ENCODE measurements at places on chromosomes 5 and 9. TPM values are rescaled to one million over a fixed set of nuclear protein-coding genes. Genes with fewer than 3 reads are reported as not detected.

DNA sequence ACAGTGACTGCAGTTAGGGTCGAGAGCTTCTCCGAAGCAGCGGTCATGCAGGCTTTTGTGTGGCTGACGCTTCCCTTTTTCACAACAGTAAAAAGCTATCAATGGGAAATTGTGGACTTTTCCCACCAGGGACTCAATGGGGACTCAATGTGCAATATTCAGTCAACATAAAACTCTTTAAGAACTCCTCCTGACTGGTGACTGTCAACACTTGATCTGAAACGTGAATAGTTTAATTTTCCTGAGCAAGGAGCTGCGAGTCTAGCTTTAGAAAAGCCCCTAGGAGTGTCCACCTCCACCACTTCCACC, 28.7 kb downstream of the EXOC3 start:
- DNase-seq = no peak

DNA sequence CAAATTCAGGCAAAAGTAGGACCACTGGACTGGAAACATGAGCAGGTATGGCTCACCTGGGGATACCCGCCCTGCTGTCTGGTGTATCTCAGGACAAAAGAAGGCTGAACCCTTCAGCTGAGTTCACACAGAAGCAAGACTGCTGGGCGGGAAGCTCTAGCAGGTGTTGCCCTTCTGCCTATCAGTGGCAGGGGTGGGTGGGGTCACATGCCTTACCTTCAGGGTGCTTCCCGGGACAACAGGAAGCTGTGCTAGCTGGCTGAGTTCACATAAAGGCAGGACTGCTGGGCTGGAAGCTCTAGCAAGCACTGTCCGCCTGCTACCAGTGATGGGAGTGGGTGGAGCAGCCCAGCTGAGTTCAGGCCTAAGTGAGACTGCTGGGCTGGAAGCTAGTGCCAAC, 498.8 kb upstream of the ZNF608 start:
- no peak for DNase-seq

Gene AJM1
- not detected for polyA plus RNA-seq

DNA sequence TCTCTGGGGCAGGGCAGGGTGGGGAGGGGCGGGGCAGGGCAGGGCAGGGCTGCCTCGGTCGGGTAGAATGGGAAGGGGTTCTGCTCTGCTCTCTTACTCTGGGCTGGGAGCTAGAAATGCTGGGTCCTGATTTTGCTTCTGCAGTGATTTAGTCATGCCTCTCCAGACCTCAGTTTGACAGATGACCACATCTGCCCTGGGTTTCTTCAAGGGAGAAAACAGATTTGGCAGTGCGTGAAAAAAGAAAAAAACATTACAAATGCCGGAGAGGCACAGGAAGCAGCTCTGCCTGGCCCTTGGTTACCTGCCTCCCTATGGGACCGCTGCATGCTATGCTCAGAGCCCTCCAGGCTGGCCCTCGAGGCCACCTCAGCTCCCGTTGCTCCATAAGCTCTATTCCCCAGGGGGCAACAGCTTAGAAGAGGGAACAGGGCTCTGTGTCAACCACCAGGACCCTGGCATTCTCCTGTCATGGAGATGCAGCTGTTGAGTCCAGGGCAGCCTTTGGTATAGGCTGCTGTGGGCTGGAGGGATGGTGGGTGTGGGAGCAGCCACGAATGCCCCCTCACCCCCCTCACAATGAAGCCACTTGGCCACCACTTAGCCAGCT, 53.2 kb upstream of the UBTD2 start:
- DNase-seq = no peak

Gene SPINK7
- polyA plus RNA-seq = not detected

DNA sequence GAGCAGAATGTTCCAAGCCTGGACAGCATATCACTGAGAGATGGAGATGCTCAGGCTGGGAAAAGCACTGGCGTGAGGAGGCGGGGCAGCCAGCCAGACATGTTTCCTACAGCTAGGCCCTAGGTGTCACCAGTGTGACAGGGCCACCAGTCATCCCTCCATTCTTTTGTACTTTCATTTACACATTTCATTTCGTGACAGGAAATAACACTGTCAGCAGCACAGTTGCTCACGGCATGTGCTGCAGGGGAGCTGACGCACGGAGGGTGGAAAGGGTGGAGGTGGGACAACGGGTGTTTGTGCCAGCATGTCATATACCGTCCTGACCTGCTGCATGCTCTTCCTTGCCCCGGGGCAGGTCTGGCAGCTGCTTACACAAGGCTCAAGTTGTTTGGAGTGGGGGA, 14.8 kb upstream of the CEMIP2 start:
- DNase-seq = peak; percentile 91

DNA sequence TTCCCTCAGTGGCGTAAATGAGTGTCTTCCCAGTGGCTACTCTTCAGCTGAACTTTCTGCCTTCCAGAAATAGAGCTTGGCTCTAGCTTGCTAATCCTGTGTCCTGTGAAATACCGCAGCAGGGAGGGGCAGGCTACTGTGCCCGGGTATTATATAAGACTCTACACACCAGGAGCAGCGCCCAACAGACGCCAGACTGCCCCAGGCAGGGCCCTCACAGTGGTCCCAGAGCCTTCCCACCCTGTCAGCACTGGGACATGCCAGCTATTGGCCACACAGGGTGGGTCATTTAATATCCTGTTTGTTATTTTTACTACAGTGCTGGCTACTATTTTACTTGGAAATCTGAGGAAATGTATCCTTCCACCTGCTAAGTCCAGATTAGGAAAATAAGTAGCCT, 121.0 kb downstream of the FEM1C start:
- DNase-seq = no peak

- no peak for DNase-seq
Measured at GRCh38 chr5:59293700-59294099, 599.8 kb downstream of the PDE4D start.

GRCh38 chr5:62779010-62779422, 200.4 kb downstream of the LRRC70 start:
- no peak for DNase-seq

- DNase-seq = no peak
Measured at GRCh38 chr9:119298076-119298853, 71.0 kb downstream of the BRINP1 start.

DNA sequence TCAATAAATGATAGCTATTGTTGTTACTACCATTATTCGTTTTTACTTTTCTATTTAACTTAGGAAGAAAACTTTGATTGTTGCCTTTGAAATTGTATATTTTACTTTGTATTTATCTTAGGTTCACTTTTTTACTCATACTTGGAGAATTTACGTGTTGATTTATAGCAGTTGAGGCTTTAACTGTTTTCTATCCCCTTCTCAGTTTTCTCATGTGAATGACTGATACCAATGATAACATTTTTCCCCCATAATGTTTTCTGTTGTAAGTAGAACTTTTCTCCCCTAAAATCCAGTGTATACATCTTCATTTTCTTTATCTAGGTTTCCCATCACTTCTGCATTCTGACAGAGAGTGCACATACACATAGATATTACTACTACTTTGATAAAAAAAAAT, 54.4 kb downstream of the FSD1L start:
- DNase-seq = no peak

- DNase-seq = no peak
Measured at GRCh38 chr9:90919883-90920282, 118.3 kb downstream of the SYK start.

GRCh38 chr5:158816011-158816696, 283.6 kb downstream of the EBF1 start:
- no peak for DNase-seq

Gene BAAT
- polyA plus RNA-seq = not detected

DNA sequence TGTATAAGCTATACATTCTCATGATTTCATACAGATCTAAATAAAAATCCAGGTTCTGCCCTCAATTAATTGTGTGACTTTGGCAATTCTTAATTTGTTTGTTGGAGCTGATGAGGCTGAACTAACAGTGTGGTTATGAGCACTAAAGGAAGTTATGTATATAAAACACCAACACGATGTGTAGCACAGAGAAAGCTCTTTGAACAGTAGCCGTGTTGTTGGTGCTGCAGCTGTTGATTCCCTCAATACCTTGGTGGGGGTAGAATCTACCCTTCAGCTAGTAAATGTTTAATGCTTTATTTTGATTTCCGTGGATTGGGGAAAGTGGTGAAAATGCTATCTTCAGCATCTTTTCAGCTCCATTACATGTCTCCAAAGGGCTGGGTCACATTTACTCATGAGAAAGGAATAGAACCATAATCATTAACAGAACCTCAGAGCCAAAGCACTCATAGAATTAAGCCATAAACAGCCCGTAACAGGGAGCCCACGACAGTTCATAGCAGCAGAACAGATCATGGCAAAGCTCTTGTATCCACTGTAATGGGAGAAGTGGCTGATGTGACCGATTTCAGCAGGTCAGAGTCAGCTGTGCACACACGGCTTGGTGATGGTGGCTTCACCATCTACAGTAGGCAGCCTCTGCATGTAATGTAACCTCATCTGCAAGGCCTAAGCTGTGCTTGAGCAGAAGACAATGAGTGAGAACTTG, 332.7 kb downstream of the DIRAS2 start:
- no peak for DNase-seq

Gene SH2D3C
- polyA plus RNA-seq = 50.8 TPM

- DNase-seq = no peak
Measured at GRCh38 chr5:126953640-126954039, 76.7 kb downstream of the MARCHF3 start.

Gene ZBED3
- 4.6 TPM for polyA plus RNA-seq

Data from naive thymus-derived CD8-positive, alpha-beta T cell (primary cell).